ENCODE measurements at places on chromosomes 12 and 14. TPM values are rescaled to one million over a fixed set of nuclear protein-coding genes. Genes with fewer than 3 reads are reported as not detected.
A peak's percentile ranks its signal among the peaks of the same experiment; 100 is the strongest.

The SDR9C7 gene
- not detected for total RNA-seq

The KRT73 gene
- total RNA-seq = 8.6 TPM

The ACTN1 gene
- total RNA-seq = 35.1 TPM

The TAS2R14 gene
- 2.1 TPM for total RNA-seq

The MEG3 gene
- not detected for total RNA-seq

The ASIC1 gene
- 8.7 TPM for total RNA-seq

The TAS2R10 gene
- total RNA-seq = 0.25 TPM

The ATP23 gene
- 15.9 TPM for total RNA-seq

The ZNF664 gene
- total RNA-seq = 41.3 TPM

The ADCY4 gene
- total RNA-seq = 5.3 TPM

The SYNE3 gene
- 81.0 TPM for total RNA-seq

The CS gene
- total RNA-seq = 201 TPM

The DIO2 gene
- total RNA-seq = not detected

The RHEBL1 gene
- 4.6 TPM for total RNA-seq

The PPFIA2 gene
- total RNA-seq = not detected

The SLC38A4 gene
- total RNA-seq = not detected

DNA sequence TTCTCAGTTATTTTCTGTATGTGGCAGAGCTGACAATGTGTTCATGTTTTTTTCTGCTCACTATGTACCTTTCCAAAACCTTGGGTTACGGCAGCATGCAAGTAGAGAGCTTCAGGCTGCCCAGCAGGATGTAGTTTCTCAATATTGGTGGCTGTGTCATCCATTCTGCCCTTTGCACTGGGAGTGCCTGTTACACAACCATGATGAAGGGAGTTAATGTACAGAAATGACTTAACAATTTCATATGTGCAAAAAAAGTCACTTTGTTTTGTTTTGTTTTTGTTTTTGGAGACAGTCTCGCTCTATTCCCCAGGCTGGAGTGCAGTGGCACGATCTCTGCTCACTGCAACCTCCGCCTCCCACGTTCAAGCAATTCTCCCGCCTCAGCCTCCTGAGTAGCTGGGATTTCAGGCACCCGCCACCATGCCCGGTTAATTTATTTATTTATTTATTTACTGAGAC lies 6.1 kb upstream of the CNIH1 start:
- H3K27ac ChIP-seq = no peak overlapping the region
- no peaks in the 10 kb centered on the region for H3K36me3 ChIP-seq
- no peak for DNase-seq
- H3K27me3 ChIP-seq = peaks cover 14% of the 10 kb centered on the region
- H3K4me1 ChIP-seq = peaks cover 1% of the 10 kb centered on the region

DNA sequence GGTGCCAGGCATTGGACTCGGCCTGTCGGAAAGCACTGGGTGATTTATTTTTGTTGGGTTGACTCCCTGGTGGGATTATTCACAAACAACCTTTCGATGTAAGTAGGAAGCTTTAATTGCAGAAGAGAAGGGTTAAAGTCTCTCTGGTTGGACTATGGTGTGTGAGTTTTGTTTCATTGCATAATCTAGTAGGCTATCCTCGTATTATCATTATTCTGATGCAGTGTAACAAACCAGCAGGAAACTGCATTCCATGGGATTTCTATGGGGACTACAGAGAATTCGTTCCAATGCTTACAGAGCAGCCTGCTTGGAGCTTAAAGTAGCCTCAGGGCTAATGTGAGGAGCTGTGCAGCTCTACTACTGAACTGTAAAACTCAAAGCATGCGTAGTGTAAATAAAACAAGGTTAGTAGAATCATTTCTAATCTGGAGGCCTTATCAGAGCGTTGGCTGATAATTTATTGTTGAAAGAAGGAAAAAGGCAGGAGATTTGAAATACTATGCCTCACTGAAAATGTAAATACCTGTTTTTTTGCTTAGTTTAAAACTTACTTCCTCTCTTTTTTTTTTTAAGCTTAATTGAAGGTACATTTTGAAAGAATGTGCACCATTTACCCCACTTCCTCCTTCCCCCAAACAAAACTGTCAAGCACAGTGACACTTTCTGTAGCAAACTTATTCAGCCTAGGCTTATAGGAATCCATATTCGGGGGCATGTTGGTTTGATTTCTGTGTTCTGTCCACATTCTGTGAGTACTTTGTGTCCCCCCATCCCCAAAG lies 226.7 kb downstream of the NPAS3 start:
- no peaks in the 10 kb centered on the region for H3K27me3 ChIP-seq
- no peaks in the 10 kb centered on the region for H3K36me3 ChIP-seq
- no peak for DNase-seq
- no peak overlapping the region for H3K4me3 ChIP-seq

GRCh38 chr14:53306267-53306721 lies 153.2 kb upstream of the DDHD1 start:
- DNase-seq = peak; percentile 48
- H3K4me1 ChIP-seq = peaks cover 15% of the 10 kb centered on the region
- peak overlapping the region; percentile 43 for H3K4me3 ChIP-seq
- no peak overlapping the region for H3K27ac ChIP-seq
- no peaks in the 10 kb centered on the region for H3K36me3 ChIP-seq
- H3K27me3 ChIP-seq = peaks cover 10% of the 10 kb centered on the region

GRCh38 chr14:80059041-80059440 lies 152.3 kb downstream of the DIO2 start:
- no peak overlapping the region for H3K27ac ChIP-seq
- DNase-seq = no peak
- H3K27me3 ChIP-seq = peaks cover 1% of the 10 kb centered on the region
- no peaks in the 10 kb centered on the region for H3K36me3 ChIP-seq

GRCh38 chr14:76763096-76764041 lies 2.1 kb downstream of the VASH1 start:
- H3K36me3 ChIP-seq = no peaks in the 10 kb centered on the region
- peaks cover 52% of the 10 kb centered on the region for H3K27me3 ChIP-seq
- no peak for DNase-seq
- H3K27ac ChIP-seq = no peak overlapping the region
- peaks cover 27% of the 10 kb centered on the region for H3K4me1 ChIP-seq

DNA sequence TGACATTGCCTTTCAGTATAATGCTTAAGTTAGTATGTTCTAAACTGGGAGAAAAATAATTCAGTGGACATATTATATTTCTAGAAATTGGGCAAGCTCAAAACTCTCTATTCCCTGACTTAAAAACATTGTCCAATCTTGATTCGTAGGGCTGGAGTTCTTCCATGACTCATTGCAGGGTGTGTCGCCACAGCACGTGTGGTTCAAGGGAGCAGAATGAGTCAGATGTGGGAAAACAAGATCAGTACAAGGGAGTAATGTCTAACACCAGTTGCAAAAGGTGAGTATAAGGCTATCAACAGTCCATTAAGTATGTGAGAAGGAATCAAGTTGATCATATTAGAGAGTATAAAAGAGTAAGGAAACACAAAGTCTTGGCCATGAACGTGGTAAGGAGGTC lies 887.0 kb downstream of the TMTC2 start:
- H3K27ac ChIP-seq = no peak overlapping the region
- no peak overlapping the region for H3K4me3 ChIP-seq
- no peaks in the 10 kb centered on the region for H3K4me1 ChIP-seq
- DNase-seq = no peak

DNA sequence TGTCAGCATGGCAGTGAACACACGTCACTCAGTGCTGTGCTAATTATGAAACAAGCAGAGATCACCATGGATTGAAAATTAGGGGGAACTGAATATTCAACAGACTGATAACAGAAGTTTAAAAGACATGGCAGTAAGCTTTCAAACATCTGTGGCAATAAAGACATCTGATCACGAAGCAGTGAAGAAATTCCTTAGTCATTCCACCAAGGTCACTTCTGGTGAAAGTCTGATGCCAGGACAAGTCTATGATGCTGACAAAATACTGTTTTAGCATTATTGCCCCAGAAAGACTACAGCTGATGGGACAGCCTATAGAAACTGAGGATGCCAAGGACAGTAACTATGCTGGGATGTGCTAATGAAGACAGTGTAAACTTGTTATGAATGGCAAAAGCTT lies 126.9 kb upstream of the RBM19 start:
- no peaks in the 10 kb centered on the region for H3K27me3 ChIP-seq
- H3K4me1 ChIP-seq = no peaks in the 10 kb centered on the region
- no peaks in the 10 kb centered on the region for H3K36me3 ChIP-seq

- H3K4me3 ChIP-seq = no peak overlapping the region
- H3K27ac ChIP-seq = no peak overlapping the region
- H3K27me3 ChIP-seq = peaks cover 6% of the 10 kb centered on the region
- H3K4me1 ChIP-seq = peaks cover 5% of the 10 kb centered on the region
Observed at GRCh38 chr12:94615260-94616181, 34.8 kb downstream of the TMCC3 start.

GRCh38 chr12:13595536-13596443 lies 385.6 kb downstream of the GRIN2B start:
- no peaks in the 10 kb centered on the region for H3K36me3 ChIP-seq
- peaks cover 5% of the 10 kb centered on the region for H3K27me3 ChIP-seq
- H3K4me3 ChIP-seq = no peak overlapping the region
- no peak for DNase-seq
- H3K27ac ChIP-seq = no peak overlapping the region

DNA sequence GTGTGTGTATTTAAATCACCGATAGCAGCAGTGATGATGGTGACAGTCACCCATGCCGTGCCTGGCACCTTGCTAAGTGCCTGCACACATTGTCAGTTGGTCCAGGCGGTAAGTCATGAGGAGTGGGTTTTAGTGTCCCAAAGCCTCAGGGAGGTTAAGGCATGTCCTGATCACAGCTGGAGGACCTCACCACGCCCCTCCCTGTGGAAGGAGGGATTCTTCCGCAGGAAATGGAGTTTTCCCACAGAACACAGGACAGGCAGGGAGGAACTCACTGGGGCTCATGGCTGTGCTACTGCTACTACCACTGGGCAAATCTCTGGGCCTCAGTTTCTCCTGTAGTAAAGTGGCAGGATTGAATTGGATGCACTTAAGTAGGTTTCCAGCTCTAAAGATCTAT lies 142.3 kb downstream of the CACNA1C start:
- DNase-seq = no peak
- no peaks in the 10 kb centered on the region for H3K36me3 ChIP-seq
- no peaks in the 10 kb centered on the region for H3K4me1 ChIP-seq
- no peak overlapping the region for H3K4me3 ChIP-seq
- H3K27me3 ChIP-seq = no peaks in the 10 kb centered on the region
- no peak overlapping the region for H3K27ac ChIP-seq

GRCh38 chr14:65281991-65282895 lies 130.3 kb upstream of the FUT8 start:
- peak; percentile 56 for DNase-seq
- peaks cover 5% of the 10 kb centered on the region for H3K36me3 ChIP-seq
- H3K27ac ChIP-seq = peak overlapping the region; percentile 96
- peaks cover 43% of the 10 kb centered on the region for H3K4me1 ChIP-seq
- no peaks in the 10 kb centered on the region for H3K27me3 ChIP-seq

DNA sequence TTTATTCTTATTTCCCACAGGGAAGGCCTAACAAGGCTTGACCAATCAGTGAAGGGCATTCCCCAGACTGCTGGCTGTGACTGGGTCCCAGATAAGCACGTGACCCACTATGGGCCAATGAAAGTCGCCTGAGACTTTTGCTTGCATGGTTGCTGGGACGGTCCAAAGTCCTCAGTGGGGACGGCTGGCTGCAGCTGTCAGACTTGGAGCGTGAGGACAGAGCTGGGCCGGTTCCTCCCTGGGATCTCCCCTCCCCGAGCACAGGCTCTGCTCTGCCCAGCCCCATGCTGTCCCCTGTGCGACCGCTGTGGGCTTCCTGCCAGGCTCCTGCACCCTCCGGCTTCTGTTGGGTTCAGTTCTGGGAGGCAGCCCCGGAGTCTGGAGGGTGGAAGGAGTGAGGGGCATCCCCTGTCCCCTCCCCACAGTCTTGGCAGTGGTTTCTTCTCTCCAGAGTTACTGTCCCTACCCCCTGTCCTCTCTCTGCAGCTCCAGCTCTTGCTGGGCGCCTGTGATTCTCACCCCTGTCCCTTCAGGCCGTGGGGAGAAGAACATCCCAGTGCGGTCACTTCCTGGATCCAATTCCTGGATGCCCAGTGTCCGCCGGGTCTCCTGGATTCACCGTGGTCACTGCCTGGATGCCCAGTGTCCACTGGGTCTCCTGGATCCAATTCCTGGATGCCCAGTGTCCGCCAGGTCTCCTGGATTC lies 50.1 kb downstream of the GALNT9 start:
- no peak overlapping the region for H3K4me3 ChIP-seq
- H3K4me1 ChIP-seq = peaks cover 1% of the 10 kb centered on the region
- no peak for DNase-seq
- H3K27me3 ChIP-seq = peaks cover 4% of the 10 kb centered on the region
- H3K36me3 ChIP-seq = no peaks in the 10 kb centered on the region

GRCh38 chr12:111298582-111299436 lies 70.1 kb downstream of the PHETA1 start:
- H3K36me3 ChIP-seq = no peaks in the 10 kb centered on the region
- H3K4me1 ChIP-seq = no peaks in the 10 kb centered on the region
- H3K4me3 ChIP-seq = no peak overlapping the region
- no peak overlapping the region for H3K27ac ChIP-seq
- DNase-seq = peak; percentile 45

GRCh38 chr12:103780093-103780440 lies 61.0 kb downstream of the NT5DC3 start:
- no peaks in the 10 kb centered on the region for H3K4me1 ChIP-seq
- H3K4me3 ChIP-seq = no peak overlapping the region
- peaks cover 7% of the 10 kb centered on the region for H3K36me3 ChIP-seq
- no peak overlapping the region for H3K27ac ChIP-seq
- H3K27me3 ChIP-seq = no peaks in the 10 kb centered on the region

DNA sequence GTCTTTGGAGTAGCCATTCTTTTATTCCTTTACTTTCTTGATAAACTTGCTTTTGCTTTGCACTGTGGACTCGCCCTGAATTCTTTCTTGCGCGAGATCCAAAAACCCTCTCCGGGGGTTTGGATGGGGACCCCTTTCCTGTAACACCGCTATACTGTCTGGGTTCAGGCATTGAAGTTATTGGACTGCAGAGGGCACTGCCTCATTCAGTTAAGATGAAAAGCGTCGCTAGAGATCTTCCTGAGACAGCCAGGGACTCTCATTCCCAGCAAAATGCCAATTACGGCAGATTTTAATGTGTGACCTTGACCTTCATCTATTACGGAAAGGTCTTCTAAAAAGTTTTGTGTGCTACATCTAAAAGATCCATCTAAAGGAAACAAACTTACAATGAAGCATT lies 17.3 kb upstream of the RIMKLB start:
- no peak overlapping the region for H3K27ac ChIP-seq
- no peaks in the 10 kb centered on the region for H3K36me3 ChIP-seq

DNA sequence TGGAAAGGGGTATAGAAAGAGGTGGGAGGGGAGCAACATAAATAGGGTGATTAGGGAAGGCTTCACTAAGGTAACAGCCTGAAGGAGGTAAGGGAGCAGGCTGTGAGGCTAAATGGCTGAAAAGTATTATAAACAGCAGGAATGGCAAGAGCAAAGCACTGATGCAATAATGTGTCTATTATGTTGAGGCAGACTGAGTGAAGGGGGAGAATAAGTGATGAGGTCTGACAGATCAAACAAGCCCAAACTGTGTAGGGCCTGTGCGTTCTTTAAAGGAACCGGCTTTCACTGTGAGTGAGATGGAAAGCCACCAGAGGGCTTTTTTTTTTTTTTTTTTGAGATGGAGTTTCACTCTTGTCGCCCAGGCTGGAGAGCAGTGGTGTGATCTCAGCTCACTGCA lies 6.7 kb upstream of the VCPKMT start:
- no peak overlapping the region for H3K4me3 ChIP-seq
- no peaks in the 10 kb centered on the region for H3K27me3 ChIP-seq
- no peak overlapping the region for H3K27ac ChIP-seq

- H3K4me1 ChIP-seq = no peaks in the 10 kb centered on the region
- no peaks in the 10 kb centered on the region for H3K36me3 ChIP-seq
Observed at GRCh38 chr12:75786070-75786469, 245.5 kb downstream of the PHLDA1 start.
